Activated B cell treated with CpG ODN at 0.5 μM for 24 hours (primary cell): ENCODE measurements at places on chromosomes 6 and 20. TPM values are rescaled to one million over a fixed set of nuclear protein-coding genes. Genes with fewer than 3 reads are reported as not detected.
A peak's percentile ranks its signal among the peaks of the same experiment; 100 is the strongest.

DNA sequence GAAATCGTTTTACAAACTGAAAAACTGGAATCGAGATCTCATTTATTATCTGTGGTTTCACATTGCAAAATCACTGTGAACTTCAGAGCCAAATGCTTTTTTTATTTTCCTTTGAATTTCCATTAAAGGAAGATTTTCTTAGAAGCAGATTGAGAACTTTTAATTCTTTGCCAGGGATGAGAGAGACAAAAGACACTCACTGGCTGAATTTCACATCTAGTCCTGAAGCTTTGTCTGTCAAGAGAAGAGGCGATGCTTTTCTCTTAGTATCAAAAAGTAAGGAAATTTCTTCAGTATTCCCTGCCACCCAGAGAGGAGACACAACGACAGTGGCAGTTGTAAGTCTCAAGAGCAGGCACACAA lies 141.8 kb downstream of the TMEM200A start:
- H3K27me3 ChIP-seq = no peaks in the 10 kb centered on the region
- H3K4me3 ChIP-seq = no peak overlapping the region
- peaks cover 9% of the 10 kb centered on the region for H3K4me1 ChIP-seq
- H3K36me3 ChIP-seq = no peaks in the 10 kb centered on the region
- H3K27ac ChIP-seq = no peak overlapping the region

GRCh38 chr6:95687839-95688238 lies 110.5 kb downstream of the MANEA start:
- H3K4me3 ChIP-seq = no peak overlapping the region
- no peaks in the 10 kb centered on the region for H3K27me3 ChIP-seq
- H3K36me3 ChIP-seq = no peaks in the 10 kb centered on the region
- no peaks in the 10 kb centered on the region for H3K4me1 ChIP-seq

DNA sequence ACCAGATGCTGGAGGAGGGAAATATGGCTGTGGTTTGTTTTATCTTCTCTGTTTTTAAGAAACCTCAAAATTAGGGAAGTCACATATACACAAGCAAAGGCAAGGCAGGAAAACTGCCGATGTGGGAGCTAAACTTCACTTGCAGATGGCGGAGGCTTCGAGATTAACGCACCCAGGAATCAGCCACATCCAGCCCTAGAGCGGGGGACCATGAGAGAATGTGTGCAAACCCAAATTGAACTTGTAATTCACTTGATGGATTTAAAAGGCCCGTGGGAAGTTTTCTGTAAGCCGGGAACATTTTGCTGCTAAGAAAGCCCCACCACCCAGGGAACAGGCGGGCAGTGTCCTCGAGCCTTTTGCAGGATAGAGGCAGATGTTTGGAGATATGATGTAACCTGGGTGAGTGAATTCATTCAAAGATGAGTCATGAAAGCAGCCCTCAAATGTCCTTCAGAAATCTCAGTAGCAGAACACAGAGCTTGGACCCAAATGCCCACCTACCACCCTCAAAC lies 39.9 kb downstream of the PREX1 start:
- DNase-seq = peak; percentile 18
- H3K4me1 ChIP-seq = no peaks in the 10 kb centered on the region
- H3K27ac ChIP-seq = peak overlapping the region; percentile 88
- no peaks in the 10 kb centered on the region for H3K27me3 ChIP-seq
- H3K36me3 ChIP-seq = no peaks in the 10 kb centered on the region

GRCh38 chr6:135412761-135413160 lies 84.8 kb downstream of the AHI1 start:
- peaks cover 15% of the 10 kb centered on the region for H3K36me3 ChIP-seq
- no peak overlapping the region for H3K4me3 ChIP-seq
- DNase-seq = no peak
- no peak overlapping the region for H3K27ac ChIP-seq
- no peaks in the 10 kb centered on the region for H3K4me1 ChIP-seq

Gene RUNX2
- 1.8 and 2.0 TPM in 2 replicates for total RNA-seq
